ENCODE measurements at places on chromosomes 12 and 14.
A peak's percentile ranks its signal among the peaks of the same experiment; 100 is the strongest.

DNA sequence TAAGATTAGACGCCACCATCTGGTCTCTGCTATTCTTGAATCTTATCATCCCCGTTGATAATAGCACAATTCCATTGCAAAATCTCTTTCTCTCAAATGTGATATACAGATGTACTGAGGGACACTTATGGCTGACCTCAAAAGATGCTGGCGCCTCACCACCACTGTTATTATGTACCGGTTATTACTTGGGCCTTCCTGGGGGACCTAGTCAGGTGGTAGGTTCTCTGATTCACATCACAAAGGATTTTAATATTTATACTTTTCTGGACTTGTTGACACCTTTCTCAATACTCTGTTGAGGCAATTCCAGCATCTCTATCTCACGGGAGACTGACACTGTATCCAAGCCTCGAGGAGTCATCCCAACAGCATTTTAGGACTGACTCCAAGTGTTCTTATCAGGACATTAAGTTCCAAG is 21.3 kb upstream of the FAM234B start:
- DNase-seq = no peak

DNA sequence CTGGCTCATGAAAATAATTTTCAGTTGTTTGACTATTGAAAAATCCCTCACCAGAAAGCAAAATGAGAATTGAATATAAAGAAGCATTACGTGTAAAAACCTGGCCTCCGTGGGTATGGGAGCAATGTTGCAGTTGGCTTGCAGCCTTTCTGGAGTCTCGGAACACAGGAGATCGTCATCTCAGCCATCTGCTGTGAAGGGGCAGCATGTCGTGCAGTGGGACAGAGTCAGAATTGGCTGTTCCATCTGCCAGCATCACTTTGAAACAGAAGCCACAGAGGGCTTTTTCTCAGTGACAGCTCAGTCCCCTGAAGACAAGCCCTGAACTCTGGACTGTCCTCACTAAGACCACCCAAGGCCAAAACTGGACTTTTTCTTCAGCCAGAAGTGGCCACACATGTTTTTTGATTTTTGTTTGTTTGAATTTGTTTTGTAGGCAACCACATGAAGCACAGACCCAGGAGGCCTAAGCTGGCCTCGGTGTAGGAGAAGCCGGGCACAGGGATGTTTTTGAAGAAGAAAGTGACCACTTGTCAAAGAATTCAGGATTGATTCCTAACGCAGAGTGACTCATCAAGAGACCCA is 170.8 kb upstream of the DYRK2 start:
- DNase-seq = no peak

- no peak for DNase-seq
Observed at GRCh38 chr12:64709429-64709828, 49.8 kb downstream of the GNS start.

DNA sequence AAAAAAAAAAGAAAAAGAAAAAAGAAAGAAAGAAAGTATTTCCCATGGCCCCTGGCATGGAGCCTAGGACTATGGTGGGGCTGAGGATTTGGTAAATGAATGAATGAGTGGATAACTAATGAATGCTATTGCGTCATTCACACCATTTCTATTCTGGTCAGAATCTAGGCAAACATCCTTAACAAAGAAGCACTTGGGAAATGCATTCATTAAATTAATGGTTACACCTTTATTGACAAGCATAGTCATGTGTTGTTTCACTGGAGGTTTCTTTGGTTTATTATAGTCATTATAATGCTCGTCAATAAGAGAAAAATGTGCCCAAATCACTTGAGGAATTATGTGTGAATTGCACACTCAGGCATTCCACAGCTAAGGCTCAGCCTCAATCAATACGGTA is 13.6 kb upstream of the AQP2 start:
- DNase-seq = no peak

DNA sequence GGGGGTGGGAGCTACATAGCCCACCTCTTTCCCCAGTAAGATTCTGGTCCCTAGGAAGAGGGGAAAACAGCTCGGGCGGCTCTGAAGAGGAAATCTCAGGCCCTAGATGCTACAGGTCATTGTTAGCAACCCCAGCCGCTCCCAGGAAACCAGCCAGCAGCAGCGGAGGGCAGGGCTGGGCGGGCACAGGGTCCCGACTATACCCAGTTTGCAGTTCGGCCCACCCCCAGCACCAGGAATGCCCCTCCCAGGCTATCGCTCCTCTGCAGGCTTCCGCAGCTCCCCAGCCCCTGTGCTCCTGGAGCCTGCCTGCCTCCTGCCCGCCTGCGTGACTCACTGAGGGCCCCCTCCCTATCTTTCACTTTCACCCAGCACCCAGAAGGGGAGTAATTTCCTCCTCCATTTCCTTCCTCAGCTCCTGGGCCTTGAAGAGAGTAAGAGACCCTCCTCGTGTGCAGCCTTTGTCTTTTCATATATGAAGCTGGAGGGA is 27.2 kb upstream of the PNMA1 start:
- DNase-seq = no peak

- no peak for DNase-seq
Observed at GRCh38 chr12:4270831-4271716, 2.5 kb upstream of the CCND2 start.

GRCh38 chr14:32087173-32087861 is 10.2 kb downstream of the ARHGAP5 start:
- DNase-seq = peak; percentile 21

DNA sequence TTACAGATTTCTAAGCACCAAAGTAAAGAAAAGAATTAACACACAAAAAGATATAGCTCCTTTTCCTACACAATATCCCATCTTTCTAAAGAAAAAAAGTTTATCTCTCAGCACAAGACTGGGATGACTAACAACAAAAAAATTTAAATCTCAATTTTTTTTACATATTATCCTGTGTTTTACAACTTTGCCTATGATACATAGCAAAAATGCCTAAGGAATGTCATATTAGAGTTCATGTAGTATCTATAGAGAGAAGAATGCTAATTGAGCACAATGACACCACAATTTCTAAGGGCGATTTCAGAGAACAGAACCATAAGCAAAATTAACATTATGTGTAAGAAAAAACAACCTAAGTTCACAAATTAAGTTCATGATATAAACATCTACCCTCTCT is 16.3 kb downstream of the C2CD5 start:
- no peak for DNase-seq

- DNase-seq = no peak
Observed at GRCh38 chr12:41981013-41981412, 163.7 kb downstream of the GXYLT1 start.

DNA sequence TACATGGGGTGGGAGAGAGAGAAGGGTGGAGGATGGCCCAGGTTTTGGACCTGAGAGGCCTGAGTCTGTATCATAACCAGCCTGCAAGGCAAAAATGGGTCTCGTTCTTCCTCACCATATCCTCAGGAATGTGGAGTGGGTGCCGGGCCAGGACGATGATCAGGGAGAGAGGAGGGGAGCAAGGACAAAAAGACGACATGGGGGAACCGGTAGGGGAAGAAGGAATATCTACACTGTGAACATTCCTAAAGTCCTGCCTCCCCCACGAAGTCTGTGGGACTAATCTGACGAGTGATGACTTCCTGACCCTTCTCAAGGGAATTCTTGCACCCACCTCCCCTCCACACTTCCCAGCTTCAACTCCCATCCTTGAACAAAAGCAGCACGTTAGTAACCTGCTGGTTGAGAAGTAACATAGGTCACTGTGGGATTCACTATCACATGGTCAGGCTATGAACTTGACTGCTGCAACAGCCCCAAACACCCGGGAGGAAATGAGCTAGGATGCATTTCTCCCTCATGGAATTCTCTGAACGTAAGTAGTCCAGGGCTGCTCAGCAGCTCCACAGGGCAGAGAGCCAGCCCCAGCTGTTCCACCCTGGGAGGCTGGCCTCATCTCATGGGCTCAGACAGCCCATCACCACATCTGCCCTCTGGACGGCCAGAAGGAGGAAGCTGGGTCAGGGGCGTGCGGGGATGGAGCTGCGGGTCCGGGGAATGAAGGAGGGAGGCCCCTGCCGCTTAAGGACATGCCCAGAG is 36.8 kb upstream of the VWF start:
- no peak for DNase-seq

- DNase-seq = no peak
Observed at GRCh38 chr14:101110729-101111619, 207.5 kb upstream of the RTL1 start.

DNA sequence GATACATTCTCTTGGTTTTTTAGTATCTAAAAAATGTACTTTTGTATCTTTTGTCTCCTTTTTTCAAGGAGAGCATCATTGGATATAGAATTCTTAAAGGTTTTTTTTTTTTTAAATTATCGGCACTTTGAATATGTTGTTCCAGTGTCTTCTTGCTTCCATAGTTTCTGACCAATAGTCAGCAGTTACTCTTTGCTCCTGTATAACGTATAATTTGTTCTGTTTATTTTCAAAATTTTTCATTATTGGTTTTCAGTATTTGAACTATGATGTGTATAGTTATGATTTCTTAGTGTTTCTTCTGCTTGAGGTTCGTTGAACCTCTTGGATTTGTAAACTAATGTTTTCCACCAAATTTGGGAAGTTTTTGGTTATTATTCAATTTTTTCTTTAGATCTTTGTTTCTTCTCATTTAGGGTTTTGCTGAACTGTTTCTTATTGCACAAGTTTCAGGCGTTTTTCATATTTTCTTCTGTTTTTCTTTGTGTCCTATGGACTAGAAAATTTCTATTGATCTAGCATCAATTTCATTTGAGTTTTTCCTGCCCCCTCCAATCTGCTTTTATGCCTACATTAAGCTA is 93.9 kb downstream of the PLBD1 start:
- no peak for DNase-seq

DNA sequence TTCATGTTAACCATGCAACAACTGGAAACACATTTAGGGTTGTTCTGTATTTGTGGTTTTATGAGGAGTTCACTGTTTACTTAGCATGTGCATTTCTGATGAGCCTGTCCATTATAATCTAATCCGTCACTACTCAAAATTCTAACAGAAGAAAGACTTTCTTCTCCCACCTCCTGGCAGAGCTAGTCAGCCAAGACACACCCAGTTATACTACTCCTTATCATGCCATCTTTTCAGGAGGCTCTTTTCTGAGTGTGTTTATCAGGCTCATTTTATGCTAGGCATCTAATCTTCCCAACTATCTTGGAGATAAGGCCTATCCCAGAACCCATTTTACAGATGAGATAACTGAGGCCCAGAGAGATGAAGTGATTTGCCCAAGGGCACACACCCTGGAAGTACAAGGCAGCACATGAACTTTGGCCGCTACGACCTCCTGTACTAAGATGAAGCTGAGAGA is 10.4 kb upstream of the MED13L start:
- no peak for DNase-seq

DNA sequence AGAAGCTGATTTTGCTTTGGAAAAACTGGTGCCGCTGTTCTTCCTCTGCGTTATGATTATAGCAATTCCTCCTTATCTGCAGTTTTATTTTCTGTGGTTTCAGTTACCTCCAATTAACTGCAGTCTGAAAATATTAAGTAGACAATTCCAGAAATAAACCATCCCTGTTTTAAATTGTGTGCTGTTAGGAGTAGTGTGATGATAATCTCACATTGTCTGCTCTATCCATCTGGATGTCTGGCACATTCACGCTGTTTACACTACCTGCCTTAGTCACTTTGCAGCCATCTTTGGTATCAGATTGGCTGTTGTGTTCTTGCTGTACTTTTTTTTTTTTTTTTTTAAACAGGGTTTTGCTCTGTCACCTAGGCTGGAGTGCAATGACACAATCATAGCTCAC is 141.0 kb downstream of the GRIP1 start:
- no peak for DNase-seq

DNA sequence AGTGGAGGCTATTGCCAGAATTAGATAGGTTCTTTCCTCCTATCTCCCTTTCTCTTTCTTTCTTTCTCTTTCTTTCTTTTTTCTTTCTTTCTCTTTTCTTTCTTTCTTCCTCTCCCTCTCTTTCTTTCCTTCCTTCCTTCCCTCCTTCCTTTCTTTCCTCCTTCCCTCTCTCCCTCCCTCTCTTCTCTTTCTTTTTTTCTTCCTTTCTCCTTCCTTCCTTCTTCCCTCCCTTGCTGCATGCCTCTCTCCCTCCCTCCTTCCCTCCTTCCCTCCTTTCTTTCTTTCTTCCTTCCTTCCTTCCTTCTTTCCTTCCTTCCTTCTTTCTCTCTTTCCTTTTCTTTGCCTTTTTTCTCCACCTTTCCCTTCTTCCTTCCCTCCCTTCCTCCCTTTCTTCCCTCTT is 16.4 kb upstream of the MDGA2 start:
- DNase-seq = no peak

GRCh38 chr14:24607635-24608514 is 1.6 kb downstream of the GZMH start:
- DNase-seq = no peak

DNA sequence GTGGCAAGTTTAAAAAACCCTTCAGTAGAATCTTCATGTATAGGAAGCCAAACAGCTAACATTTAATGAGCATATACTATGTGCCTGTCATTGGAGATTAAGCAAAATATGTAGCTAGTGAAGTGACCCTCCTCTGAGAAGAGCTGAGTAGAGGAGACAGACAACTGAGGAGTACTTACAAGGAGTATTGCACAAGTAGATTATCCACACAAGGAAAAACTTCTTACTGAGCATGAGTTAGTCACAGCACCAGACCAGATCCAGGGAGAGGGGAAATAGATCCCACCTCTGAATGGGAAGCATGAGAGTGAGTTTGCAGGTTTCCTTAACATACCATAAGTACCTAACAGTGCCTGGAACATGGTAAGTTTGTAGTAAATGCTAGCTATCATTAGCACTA is 33.0 kb downstream of the FRMD6 start:
- no peak for DNase-seq

- peak; percentile 63 for DNase-seq
Observed at GRCh38 chr12:97022536-97023230, 115.6 kb downstream of the NEDD1 start.

GRCh38 chr12:99901181-99901580 is 83.6 kb downstream of the ANKS1B start:
- no peak for DNase-seq

DNA sequence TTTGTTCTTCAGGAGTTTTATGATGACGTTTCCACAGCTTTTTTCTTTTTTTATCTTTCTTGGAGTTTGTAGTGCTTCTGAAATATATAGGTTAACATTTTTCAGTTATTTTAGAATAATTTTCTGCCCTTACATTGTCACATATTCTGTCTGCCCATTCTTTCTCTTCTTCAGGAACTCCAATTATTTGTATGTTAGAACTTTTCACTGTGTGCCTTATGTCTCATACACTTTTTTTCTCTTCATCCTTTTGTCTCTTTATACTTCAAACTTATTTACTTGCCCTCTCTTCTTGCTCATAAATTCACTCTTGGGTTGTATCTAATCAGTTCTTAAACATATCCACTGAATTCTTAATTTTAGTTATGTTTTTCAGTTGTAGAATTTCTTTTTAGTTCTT is 105.3 kb downstream of the ARID2 start:
- DNase-seq = no peak

Data from NCI-H2081 (cell line).